NCI-H1694 (cell line): ENCODE measurements at places on chromosomes 1 and 21.

- DNase-seq = no peak
Observed at GRCh38 chr1:99745684-99746083, 20.8 kb downstream of the FRRS1 start.

GRCh38 chr1:154456631-154457030 lies 45.4 kb upstream of the TDRD10 start:
- no peak for DNase-seq

GRCh38 chr21:29025328-29025713 lies 853 bp downstream of the USP16 start:
- DNase-seq = no peak

- no peak for DNase-seq
Observed at GRCh38 chr1:152473887-152474537, 36.6 kb upstream of the LCE5A start.
